Esophagus muscularis mucosa (tissue), 4 donors: ENCODE measurements at places on chromosomes 2 and 18. TPM values are rescaled to one million over a fixed set of nuclear protein-coding genes. Genes with fewer than 3 reads are reported as not detected.

DNA sequence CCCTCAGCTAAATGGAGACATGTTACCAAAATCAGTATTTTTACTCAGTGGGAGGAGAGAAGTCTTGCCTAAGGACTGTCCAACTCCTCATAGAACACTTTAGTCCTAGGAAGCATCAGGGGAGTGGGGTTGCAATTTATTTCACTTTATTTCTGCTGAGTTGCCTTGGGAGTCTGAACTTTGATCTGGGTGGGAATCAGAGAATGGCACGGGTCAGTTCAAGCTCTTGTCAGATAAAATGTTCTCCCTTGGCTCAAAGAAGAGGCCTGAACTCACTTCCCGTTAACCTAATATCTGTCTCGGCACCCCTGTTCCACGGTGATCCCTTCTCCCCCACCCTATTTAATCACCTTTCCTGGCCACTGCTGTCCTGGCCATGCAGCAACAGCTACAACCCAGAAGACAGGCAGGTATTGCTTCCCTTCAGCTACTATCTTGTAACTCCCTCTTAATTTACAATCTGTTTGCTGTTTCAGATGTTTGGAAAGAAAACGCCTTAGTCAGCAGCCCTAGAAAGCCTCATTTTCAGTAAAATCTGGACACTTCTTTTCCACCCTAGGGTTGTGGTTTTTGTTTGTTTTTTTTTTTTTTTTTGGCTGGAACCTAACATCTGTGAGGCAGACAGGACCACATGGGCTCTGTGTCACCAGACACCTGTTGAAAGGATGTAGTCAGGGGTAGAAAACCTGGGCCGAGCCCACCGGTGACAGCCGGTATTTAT lies 52.5 kb downstream of the SERTAD2 start:
- no peak for DNase-seq
- no peak overlapping the region for H3K4me3 ChIP-seq
- no peak overlapping the region for H3K27ac ChIP-seq
- no peaks in the 10 kb centered on the region for H3K36me3 ChIP-seq
- no peaks in the 10 kb centered on the region for H3K27me3 ChIP-seq
- peaks cover 11% of the 10 kb centered on the region for H3K4me1 ChIP-seq

- no peak overlapping the region for H3K27ac ChIP-seq
- no peaks in the 10 kb centered on the region for H3K27me3 ChIP-seq
- H3K4me1 ChIP-seq: no peaks in the 10 kb centered on the region
- no peaks in the 10 kb centered on the region for H3K36me3 ChIP-seq
- DNase-seq: no peak
These were observed 141.5 kb downstream of the SPHKAP start for GRCh38 chr2:228039752-228040534.

DNA sequence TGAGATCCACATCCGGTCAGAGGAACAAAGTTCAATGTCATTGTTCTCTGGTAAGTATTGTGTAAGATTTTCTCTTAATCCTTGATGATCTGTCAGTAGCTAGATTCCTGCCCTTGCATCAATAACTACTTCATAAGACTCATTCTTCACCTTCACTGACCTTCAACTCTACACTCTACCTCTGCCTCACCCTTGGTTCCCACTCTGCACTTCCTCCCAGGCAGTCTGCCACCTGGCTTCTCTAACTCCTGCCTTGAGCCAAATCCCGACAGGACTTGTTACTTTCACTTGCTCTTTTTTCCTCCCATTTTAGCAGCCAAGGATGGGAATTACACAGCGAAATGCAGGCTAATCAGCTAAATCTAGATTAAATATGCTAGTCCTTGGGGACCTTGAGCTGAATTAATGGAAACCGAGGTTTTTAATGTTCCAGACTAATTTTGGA lies 190.7 kb downstream of the DLGAP1 start:
- no peaks in the 10 kb centered on the region for H3K27me3 ChIP-seq
- H3K36me3 ChIP-seq: no peaks in the 10 kb centered on the region
- H3K4me3 ChIP-seq: peak overlapping the region; percentile 7
- H3K4me1 ChIP-seq: peaks cover 5% of the 10 kb centered on the region
- no peak for DNase-seq
- H3K27ac ChIP-seq: peak overlapping the region; percentile 36

- H3K27ac ChIP-seq: no peak overlapping the region
- no peak overlapping the region for H3K4me3 ChIP-seq
- H3K27me3 ChIP-seq: no peaks in the 10 kb centered on the region
- H3K4me1 ChIP-seq: no peaks in the 10 kb centered on the region
- H3K36me3 ChIP-seq: no peaks in the 10 kb centered on the region
- no peak for DNase-seq
These were observed 225.4 kb downstream of the PID1 start for GRCh38 chr2:229045671-229046070.

DNA sequence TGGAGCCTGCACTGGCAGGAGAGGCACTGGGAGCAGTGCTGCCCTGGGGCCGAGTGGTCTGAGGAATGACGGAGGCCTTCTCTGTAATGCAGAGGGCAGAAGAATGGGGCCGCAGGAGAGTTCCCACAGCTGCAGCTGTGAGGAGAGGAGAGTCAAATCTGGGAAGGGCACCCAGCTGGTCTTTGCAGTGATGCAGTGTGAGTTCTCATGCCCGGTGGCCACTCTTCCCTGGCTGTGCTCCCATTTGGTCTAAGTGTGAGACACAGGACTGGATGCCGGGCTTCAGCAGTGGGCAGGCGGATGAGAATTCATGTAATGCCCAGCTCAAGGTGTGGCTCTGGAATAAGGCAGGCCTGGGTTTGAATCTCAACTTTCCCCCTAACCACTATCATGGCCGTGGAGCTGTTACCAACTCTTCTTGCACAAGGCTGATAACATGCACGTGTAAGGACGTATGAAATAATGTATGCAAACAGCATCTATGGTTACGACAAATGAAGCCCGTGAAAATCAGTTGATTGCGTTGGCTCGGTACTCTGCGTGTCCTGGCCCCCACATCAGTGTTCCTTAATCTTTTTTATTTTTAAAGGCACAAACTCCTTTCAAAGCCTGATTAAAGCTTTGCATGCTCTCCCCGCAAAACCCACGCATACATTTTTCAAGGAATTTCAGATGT lies 71.6 kb downstream of the ACKR3 start:
- no peaks in the 10 kb centered on the region for H3K36me3 ChIP-seq
- peak; percentile 86 for DNase-seq
- H3K4me1 ChIP-seq: peaks cover 31% of the 10 kb centered on the region
- no peak overlapping the region for H3K4me3 ChIP-seq
- no peaks in the 10 kb centered on the region for H3K27me3 ChIP-seq
- no peak overlapping the region for H3K27ac ChIP-seq

- no peaks in the 10 kb centered on the region for H3K4me1 ChIP-seq
- H3K36me3 ChIP-seq: no peaks in the 10 kb centered on the region
- no peak for DNase-seq
- no peak overlapping the region for H3K27ac ChIP-seq
These were observed 26.9 kb upstream of the CDH19 start for GRCh38 chr18:66630831-66631230.

- no peak overlapping the region for H3K4me3 ChIP-seq
- no peaks in the 10 kb centered on the region for H3K4me1 ChIP-seq
- H3K27ac ChIP-seq: no peak overlapping the region
- no peaks in the 10 kb centered on the region for H3K36me3 ChIP-seq
- no peak for DNase-seq
These were observed 60.1 kb upstream of the GLI2 start for GRCh38 chr2:120675460-120676130.

UGT1A5 gene
- not detected for total RNA-seq
